ENCODE measurements at places on chromosomes 3 and 15.
A peak's percentile ranks its signal among the peaks of the same experiment; 100 is the strongest.

- no peak for DNase-seq
These were observed 612.8 kb downstream of the MAGI1 start for GRCh38 chr3:65425880-65426279.

DNA sequence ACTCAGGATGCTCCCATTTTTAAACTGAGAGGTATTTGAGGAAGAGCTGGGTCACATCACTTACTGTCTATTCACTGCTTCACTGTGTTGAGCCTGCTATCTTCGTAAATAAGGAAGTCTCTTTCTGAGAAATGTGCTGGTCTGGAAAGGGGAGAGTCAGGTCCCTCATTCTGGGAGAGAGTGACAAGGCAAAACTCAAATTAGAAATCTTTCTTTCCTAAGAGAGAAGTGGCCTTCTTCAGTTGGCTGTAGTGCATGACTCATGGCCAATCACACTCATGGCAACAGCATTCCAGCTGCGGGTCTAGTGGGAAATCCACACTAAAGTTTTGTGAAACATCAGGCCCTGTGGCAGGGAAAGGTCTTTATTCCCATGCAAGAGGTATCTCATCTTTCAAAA, 11.5 kb upstream of the TIMP4 start:
- DNase-seq: no peak

DNA sequence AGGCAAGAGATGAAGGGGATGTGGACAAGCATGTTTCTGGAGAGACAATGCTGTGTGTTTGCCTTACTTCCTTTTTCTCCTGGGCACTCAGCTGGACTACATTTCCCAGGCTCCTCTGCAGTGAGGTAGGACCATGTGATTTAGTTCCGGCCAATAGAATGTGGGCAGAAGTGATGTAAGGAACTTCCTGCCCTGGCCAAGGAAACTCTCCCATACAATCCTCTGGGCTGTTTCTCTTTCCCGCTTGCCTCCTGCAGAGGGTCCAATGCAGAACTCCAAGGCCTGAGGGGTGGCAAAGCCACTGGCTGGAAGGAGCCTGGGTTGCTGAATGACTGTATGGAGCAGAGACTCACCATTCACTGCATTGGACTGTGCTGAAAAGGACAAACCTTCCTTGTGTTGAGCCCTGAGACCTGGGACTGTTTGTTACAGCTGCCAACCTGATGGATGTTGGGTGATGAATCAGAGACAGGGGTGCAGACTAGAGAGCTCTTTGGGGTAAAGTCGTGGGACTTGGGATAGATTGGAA, 82.7 kb upstream of the SLC6A6 start:
- no peak for DNase-seq

- no peak for DNase-seq
These were observed 40.6 kb downstream of the ADIPOQ start for GRCh38 chr3:186882881-186883685.

GRCh38 chr15:78041946-78042345, 35.6 kb downstream of the TBC1D2B start:
- no peak for DNase-seq

GRCh38 chr15:99411234-99411633, 154.6 kb upstream of the MEF2A start:
- no peak for DNase-seq

GRCh38 chr3:4581920-4582611, 88.9 kb downstream of the ITPR1 start:
- no peak for DNase-seq

DNA sequence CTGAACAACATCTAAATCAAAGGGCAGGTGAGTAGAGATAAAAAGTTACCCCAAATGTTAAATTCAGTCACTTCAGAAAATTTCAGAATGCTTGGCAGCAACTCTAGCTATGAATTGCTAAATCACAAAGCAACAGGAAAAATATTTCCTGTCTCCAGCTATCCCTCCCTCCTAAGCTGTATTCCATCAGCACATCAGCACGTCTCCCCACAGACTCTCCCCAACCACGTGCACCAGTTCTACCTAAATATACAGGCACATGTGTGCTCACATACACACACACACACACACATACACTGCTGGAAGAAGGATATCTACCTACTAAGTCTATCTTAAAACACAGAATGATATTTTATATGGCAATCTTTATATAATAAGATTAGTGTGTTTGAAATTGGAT, 177.1 kb upstream of the ARHGEF26 start:
- no peak for DNase-seq

DNA sequence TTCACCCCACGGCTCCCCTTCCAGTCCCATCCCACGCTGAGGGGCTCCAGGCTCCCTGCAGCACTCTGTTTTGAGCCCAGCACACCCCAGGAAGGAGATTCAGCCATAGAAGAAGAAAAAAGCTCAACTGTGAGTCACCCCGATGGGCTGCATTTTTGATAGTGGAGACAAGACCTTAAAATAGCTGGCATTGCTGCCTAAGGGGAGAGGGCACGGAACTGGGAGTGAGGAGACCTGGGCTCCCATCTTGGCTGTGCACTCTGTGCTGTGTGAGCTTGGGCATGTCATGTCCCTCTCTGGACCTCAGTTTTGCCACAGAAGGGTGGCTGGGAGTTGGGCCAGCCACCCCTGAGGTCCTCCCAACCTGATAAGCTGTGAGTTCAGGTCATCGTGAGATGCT, 57.2 kb upstream of the SMAD6 start:
- no peak for DNase-seq

DNA sequence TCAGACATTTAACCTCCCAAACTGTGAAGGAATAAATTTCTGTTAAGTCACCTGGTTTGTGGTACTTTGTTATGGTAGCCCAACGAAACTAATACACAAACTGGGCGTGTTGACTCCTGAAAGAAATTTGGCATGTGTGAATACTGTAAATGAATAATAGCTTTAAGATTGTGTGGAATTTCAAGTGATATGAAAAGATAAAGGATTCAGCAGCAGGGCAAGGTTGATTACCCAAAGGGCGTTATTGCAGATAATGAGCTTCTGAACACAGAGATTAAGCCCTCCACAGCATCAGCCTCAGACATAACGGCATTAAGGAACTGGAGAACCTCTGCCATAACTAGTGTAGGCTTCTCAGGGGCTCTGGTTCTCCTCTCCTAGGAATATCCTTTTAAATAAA, 451.5 kb upstream of the NECTIN3 start:
- DNase-seq: no peak

GRCh38 chr3:11464356-11464755, 179.4 kb downstream of the VGLL4 start:
- no peak for DNase-seq

DNA sequence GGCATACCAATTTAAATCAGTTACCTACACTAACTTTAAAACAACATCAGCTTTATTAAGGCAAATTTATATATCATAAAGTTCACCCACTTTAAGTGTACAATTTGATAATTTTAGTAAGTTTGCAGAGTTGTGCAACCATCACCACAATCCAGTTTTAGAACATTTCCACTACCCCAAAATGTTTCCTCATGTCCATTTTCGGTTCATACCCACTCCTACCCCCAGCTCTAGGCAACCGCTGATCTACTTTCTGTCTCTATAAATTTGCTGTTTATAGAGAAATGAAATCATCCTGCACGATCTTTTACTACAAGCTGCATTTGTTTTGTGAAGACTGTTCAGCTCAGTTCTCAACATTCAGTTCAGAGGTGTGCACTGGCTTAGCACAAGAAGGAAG, 31.5 kb upstream of the FAM81A start:
- DNase-seq: no peak

- DNase-seq: peak; percentile 13
These were observed 30.1 kb downstream of the GREM1 start for GRCh38 chr15:32747921-32748342.

DNA sequence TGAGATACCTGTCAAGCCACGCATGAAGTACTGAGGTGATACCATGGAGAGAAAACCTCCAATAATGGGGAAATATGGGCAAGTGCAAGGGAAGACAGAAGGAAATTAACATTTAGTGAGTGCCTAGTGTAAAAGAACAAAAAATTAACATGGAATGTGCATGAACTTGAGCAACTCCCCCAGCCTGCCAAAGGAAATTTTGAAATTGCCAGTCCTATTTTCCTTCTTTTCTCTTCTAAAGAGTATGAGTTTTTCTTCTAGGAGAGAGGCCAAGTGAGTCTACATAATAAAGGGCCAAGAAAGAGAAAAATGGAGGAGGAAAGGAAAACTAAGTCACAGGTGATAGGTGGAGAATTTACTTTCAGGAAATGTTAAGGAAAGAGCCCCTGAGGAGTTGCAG, 602.4 kb upstream of the MDFIC2 start:
- DNase-seq: no peak

GRCh38 chr3:119234610-119235009, 6.1 kb downstream of the B4GALT4 start:
- DNase-seq: no peak

GRCh38 chr3:132016061-132017041, 18.5 kb downstream of the CPNE4 start:
- DNase-seq: no peak

DNA sequence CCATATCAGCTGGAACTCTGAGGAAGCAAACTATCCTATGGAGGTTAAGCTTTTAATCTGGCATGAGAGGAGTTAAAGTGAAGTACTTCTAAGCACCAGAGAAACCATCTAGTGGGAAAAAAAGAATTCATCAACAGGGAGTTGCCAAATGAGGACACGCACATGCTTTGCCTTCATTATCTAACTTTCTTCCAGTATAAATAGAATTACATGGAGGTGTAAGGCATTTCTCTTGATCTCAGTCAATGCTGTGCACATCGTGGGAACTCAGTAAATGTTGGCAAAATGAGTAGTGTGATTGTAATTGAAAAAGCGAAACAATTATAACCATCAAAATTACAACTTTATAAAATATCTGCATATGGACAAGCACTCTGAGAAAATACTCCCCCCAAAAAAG, 8.0 kb upstream of the GSK3B start:
- no peak for DNase-seq

- DNase-seq: no peak
These were observed 350.5 kb upstream of the ICE2 start for GRCh38 chr15:60829416-60829815.

DNA sequence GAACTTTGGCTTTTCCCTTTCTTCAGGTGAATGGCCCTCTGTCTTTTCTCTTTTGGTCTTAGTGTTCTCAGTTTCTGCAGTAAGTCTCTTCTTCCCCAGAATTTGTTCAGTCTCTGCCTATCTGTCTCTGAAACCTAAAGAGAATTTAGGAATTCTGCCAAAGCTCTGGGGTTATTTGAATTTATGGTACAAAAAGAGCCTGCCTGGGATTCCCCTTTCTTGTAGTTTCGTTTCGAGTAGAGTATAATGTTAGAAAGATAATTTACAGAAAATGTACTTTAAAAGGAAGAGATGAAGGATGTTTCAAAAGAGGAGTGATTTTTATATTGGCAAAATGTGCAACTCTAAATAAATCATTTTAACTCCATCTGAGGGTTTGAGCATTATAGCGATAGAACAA, 247.4 kb upstream of the SATB1 start:
- DNase-seq: no peak

DNA sequence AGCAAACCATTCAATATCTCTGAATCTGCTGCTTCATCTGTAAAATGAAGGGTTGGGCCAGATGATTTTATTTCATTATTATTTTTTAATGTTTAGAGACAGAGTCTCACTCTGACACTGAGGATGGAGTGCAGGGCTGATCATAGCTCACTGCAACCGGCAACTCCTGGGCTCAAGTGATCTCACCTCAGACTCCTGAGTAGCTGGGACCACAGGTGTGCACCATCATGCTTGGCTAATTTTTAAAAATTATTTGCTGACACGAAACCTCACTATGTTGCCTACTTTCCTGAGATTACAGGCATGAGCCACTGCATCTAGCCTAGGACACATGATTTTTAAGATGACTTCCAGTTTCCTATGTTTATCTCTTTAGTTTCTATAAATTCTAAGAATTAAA, 105.8 kb downstream of the P3H2 start:
- no peak for DNase-seq

DNA sequence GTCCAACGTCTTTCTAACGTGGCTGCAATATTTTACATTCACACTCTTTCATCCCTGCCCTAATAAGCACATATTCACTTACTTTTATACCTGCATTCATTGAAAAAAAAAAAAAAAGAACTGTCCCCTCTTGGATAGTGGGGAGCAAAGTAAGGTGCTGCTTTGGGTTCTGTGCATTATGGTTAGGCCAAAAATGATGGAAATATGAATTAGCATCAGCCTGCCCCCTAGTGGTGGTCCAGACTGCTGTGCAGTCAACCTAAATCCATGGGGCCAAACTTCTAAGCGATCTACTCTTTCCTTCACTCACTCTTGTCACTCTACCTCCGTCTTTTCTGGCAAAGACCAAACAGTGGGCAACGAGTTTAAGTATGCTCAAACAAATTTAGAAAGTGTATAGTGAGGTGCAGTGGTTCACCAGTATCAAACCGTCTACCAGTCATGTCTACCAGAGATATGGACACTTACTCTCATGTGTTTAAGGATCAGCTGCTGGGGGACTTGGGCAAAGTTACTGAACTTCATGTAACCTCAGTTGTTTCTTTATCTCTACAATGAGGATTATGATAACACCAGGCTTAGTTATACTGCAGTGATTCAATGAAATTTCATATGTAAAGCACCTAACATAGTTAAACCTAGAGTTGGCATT, 61.5 kb upstream of the GRM7 start:
- no peak for DNase-seq

GRCh38 chr3:58066842-58067241, 58.6 kb downstream of the FLNB start:
- no peak for DNase-seq

- no peak for DNase-seq
These were observed 481.2 kb upstream of the WNT5A start for GRCh38 chr3:55968331-55968730.

- DNase-seq: no peak
These were observed 13.4 kb upstream of the KLF15 start for GRCh38 chr3:126370606-126371005.

DNA sequence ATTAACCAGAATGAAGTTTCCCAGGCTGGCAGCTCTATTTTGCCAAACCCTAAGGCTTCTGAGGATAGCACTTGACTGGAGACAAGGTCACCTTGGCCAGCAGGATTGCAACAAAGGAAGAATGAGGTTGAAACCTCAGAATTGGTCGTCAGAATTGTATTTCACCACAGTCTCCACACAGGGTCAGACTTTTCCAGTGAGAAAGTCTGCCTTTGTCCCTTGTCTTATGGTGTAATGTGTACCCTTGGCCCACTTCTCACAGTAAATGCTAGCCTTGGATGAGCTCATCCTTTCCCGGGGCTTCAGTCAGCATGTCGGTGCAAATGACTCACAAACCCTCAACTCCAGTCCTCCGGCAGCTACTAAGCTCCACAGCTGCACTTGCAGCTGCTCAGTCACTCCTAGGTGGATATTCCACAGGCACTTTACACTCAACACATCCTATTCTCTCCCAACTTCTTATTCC, 19.7 kb downstream of the SSR3 start:
- no peak for DNase-seq

- no peak for DNase-seq
These were observed 108.9 kb downstream of the ANO10 start for GRCh38 chr3:43512754-43513404.

- DNase-seq: peak; percentile 41
These were observed 46.3 kb downstream of the GABRG3 start for GRCh38 chr15:27017168-27017809.

- no peak for DNase-seq
These were observed 50.0 kb downstream of the MB21D2 start for GRCh38 chr3:192867645-192868044.

GRCh38 chr15:41487381-41487780, 6.3 kb upstream of the ITPKA start:
- DNase-seq: no peak

- DNase-seq: no peak
These were observed 67.3 kb downstream of the MEGF11 start for GRCh38 chr15:66186049-66186825.

- DNase-seq: no peak
These were observed 619.9 kb upstream of the SUCLG2 start for GRCh38 chr3:68274286-68274685.
